ENCODE measurements at places on chromosomes 1 and 21.

DNA sequence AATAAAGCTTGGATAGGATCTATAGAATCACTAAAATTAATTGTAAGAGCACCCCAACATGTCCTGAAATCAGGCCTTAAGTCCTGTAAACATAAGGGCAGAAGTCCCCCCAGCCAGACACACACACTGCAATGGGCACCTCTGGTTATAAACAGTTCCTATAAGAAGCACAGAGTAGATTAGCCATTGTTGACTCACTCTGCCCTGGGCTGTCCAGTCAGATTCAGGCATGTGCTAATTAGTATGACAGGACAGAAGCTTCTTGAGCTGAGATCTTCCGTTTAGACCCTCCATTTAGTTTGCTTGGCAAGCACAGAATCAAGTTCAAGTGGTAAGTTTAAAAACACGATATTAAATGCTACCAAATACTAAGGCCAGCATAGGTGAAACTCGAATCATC is 11.8 kb upstream of the DENND1B start:
- DNase-seq = no peak

- no peak for DNase-seq
These were observed 206.9 kb downstream of the MRPL39 start for GRCh38 chr21:25400427-25400826.

GRCh38 chr1:39431927-39432326 is 59.5 kb upstream of the BMP8A start:
- DNase-seq = no peak

DNA sequence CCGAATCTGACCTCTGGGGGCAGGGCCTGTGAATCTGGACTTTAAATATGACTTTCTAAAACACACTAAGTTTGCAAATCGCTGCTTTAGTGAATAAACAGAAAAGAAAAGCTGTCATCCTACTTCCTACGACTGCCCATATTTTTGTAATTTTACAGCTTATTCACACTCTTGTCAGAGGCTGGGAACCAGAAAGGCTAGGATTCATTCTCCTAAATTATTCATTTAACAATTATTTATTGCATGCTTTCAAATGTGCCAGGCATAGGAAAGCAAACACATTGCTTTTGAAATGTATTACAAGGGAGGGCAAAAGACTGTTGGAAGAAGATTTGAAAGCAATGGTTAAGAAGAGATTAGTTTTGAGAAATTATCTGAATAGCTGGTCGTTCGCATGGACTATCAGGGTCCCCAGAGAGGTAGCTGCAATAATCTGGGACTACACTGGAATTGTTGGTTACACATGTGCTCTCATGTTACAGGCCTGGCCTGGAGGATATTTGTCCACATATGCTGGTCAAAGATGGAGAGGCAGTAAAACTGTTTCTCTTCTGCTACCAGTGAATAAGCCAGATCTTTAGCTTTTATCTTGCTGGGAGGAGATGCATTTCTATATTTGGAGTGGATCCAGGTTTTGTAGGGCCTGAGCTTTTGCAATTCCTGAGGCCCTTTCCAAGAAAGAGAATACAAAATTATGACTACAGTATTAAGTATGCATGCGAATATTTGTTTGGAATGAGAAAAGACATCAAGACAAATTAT is 29.6 kb upstream of the SFPQ start:
- peak; percentile 14 for DNase-seq

DNA sequence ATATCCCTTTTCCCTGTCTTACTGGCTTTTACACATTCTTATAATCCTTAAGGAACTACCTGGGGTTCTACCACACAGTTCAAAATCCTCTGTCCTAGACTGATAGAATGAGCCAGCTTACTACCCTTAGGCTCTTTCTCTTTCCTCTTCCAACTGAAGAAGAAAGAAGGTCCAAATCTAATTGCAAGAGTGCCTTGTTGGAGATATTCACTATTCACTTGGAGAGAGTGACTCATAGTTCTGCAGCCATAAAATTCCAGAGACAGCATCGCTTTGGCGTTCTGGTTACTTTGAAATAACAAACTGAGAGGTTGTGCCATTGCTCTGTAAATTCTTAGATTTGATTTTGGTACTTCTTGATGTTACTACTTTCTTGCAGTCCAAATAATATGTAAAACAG is 4.2 kb downstream of the CADM3 start:
- no peak for DNase-seq

DNA sequence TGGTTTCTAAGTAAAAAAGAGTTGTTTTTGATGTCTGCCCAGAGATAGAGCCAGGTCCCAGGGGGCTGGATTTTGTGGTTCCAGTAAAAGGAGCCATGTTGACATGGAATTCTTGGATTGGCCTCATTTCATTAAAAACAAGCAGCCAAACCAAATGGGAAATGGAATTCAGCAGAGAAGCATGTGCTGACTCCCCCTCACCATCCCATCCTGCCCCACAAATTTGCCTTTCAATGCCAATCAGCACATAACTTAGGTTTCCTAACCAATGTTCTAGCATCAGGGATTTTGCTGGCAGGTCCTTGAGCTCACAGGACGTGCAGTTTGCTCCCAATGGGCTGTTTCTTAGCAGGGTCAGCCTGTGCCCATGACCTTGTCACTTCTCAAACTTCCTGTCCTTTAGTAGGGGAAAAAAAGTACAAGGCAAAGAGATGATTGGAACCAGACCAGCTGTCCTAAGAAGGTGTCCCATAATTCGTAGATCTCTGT is 101.5 kb upstream of the GADD45A start:
- no peak for DNase-seq

DNA sequence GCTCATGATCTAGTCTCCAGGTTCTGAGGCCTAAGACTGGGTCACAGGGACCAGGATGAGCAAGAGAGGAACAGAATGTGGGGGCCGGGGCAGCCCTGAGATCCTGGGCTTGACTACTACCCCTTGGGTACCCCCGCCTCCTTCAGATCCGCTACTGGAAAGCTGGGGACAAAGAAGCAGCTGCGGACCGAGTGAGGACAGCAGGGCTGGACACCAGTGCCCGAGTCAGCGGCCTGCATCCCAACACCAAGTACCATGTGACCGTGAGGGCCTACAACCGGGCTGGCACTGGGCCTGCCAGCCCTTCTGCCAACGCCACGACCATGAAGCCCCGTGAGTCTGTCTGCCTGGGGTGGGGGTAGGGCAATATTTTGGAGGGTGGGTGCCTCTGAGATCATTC is 12.5 kb downstream of the TMEM81 start:
- DNase-seq = no peak

- no peak for DNase-seq
These were observed 377.3 kb downstream of the SETD4 start for GRCh38 chr21:35682904-35683549.

- no peak for DNase-seq
These were observed 13.4 kb downstream of the ABCG1 start for GRCh38 chr21:42232176-42232825.

DNA sequence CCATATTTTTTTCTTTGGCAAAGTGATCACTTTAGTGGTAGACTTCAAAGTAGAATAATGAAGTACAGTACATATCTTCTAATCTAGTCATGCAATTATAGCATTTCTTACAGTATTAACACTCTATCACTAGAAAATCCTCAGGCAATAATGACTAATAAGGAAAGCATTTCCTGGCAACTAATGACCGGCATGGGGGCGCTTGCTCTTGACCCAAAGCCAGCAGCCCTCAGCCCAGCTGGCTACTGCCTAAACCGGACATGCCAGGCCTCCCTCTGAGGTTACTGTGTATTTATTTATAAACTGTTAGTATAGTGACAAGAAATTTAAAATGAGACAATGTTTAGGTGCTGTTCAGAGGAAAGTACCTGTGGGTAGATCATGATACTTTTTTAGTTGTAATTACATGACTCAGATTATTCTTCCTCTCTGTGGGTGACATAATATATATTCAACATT is 633.8 kb downstream of the PTPRC start:
- DNase-seq = no peak

GRCh38 chr1:53112271-53112774 is 30.1 kb downstream of the SLC1A7 start:
- DNase-seq = no peak

DNA sequence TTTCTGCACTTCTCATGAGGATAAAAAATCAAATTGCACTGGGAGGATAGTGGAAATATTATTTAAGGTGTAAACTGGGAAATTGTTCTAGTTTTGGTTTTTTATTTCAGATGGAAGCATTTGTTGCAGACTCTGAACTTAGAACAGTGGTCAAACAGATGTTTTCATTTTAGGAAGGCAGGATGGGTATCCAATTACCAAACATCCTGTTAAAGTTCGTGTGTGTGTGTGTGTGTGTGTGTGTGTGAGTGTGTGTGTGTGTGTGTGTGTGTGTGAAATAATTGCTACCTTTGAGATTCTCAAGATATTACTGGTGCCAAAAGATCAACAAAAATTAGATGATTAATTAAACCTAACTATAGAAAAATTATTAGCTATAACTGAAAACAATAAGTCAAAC is 24.3 kb upstream of the DUSP10 start:
- DNase-seq = no peak

DNA sequence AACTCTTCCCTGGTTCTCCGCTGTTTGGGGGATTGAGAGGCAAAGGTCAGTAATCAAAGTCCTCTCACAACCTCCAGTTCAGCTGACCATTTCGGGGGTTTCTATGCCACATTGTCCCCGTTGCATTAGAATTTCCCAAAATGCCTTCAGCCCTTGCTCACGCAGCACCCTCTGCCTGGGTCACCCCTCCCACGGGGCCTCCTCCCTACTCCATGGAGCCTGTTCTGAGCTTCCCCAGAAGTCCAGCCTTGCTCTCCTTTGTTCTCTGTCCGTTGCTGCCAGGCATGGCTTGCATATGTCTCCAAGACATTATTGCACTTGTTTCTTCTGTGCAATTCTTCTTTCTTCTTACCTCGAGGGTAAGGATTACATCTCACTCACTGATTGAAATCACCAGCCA is 16.5 kb downstream of the DMRTB1 start:
- DNase-seq = no peak

DNA sequence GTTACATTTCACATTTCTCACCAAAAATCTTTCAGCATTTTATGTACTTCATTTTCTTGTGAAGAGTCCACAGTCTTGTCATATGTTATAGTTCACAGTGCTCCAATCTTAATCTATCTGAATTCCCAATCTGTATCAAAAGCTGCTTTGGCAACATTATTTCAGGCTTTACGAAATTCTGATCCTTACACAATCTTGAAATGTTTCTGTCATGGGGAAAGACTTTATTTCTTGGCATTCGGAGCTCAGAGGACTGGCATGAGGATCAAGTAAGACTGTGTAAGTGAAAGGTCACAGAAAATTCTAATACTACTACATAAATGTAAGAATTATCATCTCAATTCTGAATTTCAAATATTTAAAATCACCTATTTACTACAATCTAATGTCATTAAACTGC is 2.0 kb downstream of the USP33 start:
- no peak for DNase-seq
